Right forelimb (tissue), 1 donor: ENCODE measurements at places on chromosomes 16 and 17.

DNA sequence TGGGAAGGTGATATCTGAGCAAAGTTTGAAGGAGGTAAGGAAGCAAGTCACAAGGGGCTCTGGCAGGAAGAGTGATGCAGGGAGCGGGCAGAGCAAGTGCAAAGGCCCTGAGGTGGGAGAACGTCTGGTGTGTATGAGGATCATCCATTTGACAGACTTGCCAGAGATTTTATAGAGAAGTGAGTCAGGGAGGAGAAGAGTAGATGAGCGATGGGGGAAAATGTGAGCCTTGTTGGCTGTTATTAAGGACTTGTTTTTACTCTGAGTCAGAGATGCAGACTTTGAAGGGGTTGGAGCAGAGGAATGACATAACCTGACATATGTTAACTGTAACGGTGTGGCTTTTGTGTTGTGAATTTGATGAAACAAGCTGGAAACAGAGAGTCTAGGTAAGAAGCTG, 3.5 kb upstream of the CLEC10A start:
- DNase-seq, result no peak

DNA sequence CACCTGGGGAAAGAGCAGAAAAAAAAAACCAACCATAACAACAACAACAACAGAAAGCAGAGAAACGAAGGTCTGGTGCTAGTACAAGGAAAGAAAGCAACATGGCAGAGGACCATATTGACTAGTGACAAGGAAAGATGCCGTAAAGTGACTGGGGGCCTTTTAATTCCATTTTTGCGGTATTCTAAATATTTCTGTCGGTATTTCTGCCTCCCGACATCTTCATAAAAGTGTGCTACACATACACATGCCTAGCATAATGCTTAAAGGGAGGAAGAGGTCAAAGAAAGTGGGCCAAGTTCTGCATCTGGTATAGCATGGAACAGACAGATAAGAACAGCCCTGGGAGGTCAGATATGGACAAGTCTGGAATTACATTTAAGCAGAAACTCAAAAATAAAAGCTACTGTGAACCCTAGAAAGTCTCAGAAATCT, 19.5 kb upstream of the RNF43 start:
- no peak for DNase-seq

- DNase-seq, result no peak
Observed at GRCh38 chr16:57624806-57625500, 3.5 kb upstream of the ADGRG1 start.

DNA sequence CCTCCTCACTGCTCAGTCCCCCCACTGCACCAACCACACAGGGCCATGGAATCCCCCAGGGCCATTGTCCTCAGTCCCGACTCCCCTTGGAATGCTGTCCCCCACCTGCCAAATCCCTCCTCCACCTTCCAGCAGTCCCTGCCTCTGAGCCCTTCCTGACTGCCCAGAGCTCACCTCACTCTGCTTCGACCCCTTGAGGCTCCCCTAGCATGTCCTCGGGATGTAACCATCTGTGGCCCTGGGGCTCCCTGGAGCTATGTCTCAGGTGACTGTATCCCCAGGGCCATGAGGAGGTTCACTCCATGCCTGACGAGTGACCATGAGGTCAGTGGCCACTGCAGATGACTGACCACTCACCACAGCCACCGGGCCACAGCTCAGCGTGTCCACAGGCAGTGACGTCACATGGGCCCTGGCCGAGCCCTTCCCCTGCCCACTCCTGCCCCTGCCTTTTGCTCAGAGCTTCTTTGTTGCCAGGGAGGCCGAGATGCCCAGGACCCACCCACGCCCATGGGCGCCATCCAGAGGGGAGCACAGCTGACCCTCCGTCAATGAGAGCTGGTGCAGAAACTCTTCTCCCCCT, 7.7 kb upstream of the PIEZO1 start:
- DNase-seq, result peak; percentile 47

DNA sequence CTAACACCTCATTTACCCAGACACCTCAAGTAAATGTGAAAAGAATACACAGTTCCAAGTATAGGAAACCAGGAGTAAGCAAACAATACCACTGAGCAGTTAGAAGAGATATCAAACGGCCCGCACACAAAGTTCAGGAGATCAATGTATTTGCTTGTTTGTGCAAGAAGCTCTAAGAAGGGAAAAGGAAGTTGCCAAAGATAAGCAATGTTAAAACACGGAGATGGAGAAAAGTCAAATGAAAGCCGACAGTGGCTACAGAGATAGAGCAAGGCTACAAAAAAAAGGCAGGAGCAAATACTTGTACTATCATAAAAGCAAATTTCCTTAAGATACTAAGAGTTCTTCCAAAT, 29.5 kb downstream of the PSME3IP1 start:
- DNase-seq, result no peak

GRCh38 chr16:78703936-78704335, 604.5 kb downstream of the WWOX start:
- DNase-seq, result no peak

DNA sequence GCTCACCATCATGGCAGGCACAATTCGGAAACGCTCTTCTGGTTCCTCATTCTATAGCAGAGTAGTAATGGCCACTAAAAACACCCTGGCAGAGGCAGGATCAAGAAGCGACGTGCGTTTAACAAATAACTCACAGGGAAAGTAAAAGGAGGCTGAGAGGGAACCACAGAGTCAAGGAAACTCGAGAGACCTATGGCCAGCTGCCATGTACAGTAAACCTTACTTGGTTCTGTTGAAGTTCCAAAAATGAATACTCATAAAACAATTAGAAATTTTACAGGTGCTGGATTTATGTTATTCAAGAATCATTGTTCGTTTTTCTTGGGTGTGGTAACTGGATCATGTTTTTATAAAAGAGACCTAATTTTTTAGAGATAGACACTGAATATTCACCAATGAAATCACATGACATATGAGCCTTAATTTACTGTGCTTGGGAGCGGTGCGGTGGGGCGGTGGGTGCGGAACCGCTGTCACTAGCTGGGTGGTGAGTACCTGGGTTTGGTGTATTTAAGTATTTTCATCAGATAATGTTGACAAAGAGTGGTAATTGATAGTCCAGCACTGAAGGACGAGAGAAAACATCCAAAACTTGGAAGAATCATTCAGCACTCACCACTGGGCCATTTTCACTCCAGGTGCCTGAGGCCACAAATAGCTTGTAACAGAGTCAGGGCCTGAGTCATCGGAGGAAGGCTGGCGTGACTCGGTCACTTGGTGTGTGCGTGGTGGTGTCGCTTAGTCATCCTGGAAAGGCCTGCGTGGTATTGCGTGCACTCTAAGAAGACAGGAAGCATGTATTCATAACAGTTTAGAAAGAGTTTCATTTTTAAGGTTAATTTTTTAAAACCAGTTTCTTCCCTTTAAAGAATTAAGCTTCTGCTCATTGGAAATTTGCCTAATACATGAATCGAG, 135.4 kb upstream of the CHMP6 start:
- DNase-seq, result no peak

- no peak for DNase-seq
Observed at GRCh38 chr16:57303910-57304168, 19.4 kb upstream of the PLLP start.

DNA sequence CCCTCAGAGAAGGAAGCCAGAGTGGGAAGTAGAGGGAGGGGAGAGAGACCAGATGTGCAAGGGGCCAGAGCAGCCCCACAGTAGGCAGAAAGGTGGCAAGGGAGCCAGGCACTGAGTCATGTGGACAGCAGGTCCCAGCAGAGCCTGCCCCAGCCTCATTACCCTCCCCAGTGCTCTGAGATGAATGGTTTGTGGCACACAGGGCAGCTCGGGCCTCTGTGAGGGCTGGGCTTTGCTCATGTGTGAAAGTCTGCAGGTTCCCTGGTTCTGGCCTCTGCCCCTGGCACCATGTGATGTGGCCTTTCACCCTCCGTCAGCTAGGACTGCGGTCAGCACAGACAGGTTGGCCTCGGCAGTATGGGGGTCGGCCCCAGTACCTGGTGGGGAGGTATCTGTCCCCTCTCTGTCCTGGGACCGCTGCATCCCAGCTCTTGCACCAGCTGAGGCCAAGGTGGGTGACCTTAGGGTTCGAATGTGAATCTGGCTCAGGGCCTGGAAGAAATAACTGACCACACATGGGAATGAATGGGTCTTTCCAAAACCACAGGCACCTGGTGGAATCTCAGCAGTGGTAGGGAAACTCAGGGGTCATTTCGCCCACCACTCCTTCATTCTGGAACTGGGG, 8.9 kb downstream of the LRRC75A start:
- DNase-seq, result no peak

DNA sequence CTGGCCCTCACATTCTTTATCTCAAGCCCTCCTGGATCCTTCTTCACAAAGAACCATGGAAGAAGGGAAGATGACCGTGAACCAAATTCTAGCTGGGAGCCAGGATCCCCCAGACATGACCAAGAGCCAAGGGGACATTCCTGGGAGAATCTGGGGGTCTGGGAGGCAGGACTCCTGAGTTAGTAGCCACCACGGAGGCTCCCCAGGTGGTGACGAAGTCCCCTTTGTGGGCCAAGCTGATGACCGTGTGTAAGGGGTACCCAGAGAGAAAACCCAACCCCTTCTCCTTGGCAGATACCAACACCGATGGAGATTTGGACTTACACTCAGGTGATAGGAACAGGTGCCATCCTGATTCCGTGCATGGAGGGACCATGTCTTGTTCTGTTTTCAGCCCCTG, 6.8 kb upstream of the GFAP start:
- DNase-seq, result peak; percentile 5

DNA sequence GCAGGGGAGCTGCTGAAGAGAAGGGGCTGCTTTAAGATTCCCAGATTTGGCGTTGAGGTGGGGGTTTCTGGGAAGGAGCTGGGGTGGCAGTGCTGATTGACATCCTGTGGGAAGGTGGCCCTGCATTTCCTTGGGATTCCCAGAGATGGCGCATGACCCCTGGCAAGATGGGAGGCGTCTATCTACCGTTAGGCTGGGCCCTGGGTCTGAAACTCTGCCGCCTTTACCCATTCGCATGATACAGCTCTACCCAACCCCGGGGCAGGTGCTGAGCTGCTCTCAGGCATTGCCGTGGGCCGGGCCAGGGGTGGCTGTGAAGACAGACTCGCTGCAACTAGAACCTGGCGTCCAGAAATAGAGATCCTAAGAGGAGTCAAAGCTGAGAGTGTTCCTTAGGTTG, 9.9 kb upstream of the MVD start:
- no peak for DNase-seq

GRCh38 chr16:30958175-30959079, 873 bp downstream of the SETD1A start:
- DNase-seq, result no peak

- no peak for DNase-seq
Observed at GRCh38 chr17:49703557-49704277, 4.0 kb downstream of the SLC35B1 start.

DNA sequence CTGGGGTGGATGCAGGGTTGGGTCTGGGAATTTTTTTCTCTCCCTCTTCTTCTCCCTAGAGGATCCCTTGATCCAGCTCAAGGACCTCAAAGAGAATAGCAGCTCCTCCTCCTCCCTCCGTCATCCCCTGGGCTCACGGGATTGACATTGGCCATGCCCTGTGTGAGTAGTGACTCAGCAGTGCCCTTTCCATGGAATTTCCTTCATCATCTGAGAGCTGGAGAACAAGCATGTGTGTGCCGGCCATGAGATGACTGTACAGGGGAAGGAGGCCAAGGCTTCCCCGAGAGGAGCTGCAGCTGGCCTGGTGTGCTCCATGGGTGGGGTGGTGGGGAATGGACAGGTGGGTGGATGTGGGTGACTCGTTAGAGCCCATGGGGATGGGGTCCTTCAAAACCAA, 8.9 kb upstream of the WSCD1 start:
- no peak for DNase-seq

DNA sequence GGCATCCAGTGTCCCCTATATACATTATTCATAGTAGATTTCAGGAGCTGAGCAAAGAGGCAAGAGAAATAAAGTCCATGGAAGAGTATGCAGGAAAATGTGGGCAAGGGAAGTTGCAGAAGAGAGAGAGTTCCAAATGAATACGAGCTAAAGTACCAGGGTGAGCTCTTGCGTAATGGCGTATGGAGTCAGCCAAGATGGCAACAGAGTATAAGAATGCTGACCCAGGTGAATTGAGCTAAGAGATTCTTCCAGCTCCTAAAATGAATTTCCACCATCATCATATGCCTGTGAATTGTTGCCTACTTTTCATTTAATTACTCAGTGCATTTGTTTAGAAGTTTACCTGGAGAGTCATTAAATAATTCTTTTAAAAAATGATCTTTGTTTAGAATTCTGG, 153.2 kb upstream of the CNTNAP4 start:
- DNase-seq, result no peak

DNA sequence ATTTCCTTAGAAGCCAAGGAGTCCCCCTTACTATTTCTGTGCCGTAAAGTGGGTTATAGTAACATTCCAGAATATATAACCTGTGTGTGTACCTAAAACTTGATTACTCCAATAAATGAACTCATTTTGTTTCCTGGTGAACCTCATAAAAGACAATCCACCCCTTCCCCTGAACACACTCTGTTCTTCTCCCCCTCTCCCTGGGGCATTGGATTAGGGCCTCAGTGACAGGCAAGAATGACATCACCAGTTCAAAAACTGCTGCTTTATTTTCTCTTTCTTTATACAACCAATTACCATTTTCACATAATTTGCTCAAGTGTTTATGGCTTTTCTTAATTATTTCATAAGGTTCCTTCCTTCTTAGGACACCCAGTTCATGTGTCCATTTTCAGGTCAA, 17.4 kb downstream of the AARSD1 start:
- no peak for DNase-seq

DNA sequence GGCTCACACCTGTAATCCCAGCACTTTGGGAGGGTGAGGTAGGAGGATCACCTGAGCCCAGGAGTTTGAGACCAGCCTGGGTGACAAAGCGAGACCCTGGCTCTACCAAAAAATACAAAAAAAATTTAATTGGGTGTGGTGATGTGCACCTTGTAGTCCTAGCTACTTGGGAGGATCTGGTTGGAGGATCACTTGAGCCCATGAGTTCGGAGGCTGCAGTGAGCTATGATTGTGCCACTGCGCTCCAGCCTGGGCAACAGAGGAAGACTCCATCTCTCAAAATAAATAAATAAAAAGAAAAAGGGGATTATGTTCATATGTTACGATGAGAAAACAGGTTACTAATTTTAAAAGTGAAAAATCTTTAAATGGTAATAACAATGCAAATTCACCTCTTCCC, 996 bp downstream of the MLKL start:
- no peak for DNase-seq

DNA sequence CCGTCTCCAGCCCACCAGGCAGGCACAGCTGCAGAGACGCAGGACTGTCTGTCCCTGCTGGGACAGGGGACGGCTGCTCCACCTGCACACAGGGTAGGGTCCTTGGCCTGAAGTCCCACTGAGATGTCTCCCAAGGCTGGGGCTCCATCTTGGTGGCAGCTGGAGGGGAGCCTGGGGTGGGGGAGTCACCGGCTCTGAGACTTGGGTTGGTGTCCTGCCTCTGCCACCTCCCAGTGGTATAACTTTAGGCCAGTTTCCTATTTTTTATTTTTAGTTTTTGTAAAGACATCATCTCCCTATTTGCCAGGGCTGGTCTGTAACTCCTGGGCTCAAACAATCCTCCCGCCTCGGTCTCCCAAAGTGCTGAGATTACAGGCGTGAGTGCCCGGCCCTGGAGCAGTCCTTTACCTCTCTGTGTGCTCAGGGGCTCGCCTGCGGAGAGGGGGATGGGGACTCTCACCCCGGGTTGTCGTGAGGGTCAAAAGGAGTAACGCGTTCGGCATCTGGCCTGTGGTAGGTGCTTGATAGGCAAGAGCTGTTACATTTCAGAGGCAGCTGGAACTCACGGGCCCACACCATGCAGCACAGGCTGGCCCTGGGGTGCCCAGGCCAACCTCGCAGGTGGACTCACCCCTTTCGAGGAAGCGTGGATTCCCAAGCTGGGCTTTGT, 46.6 kb upstream of the DOC2B start:
- DNase-seq, result no peak
